ENCODE measurements at places on chromosomes 4 and X. TPM values are rescaled to one million over a fixed set of nuclear protein-coding genes. Genes with fewer than 3 reads are reported as not detected.

The FGD1 gene
- not detected for total RNA-seq

The ZFP42 gene
- total RNA-seq: not detected

The GLRB gene
- not detected for total RNA-seq

The FGG gene
- total RNA-seq: not detected

The FHIP1A gene
- total RNA-seq: not detected

The ALAS2 gene
- total RNA-seq: not detected

The SPP1 gene
- 5.4 TPM for total RNA-seq

The CXCL6 gene
- not detected for total RNA-seq

The DGAT2L6 gene
- total RNA-seq: not detected

The RADX gene
- 8.0 TPM for total RNA-seq

The AFM gene
- not detected for total RNA-seq

The ZNF157 gene
- total RNA-seq: 0.25 TPM

The PRSS12 gene
- not detected for total RNA-seq

The NKX6-1 gene
- total RNA-seq: not detected

The ADH1C gene
- total RNA-seq: not detected

The GABRB1 gene
- not detected for total RNA-seq

The PHOX2B gene
- not detected for total RNA-seq

The STARD8 gene
- total RNA-seq: 2.8 TPM

The SSX1 gene
- not detected for total RNA-seq

The PRPS1 gene
- 64.6 TPM for total RNA-seq

The OPRPN gene
- total RNA-seq: not detected

The C4orf54 gene
- not detected for total RNA-seq

The LONRF3 gene
- not detected for total RNA-seq

The HSPA4L gene
- 0.80 TPM for total RNA-seq

The FAM13A gene
- 8.6 TPM for total RNA-seq

The KCND1 gene
- total RNA-seq: 4.0 TPM

The PF4V1 gene
- total RNA-seq: not detected

The RPS6KA6 gene
- total RNA-seq: 0.05 TPM

The CAPN6 gene
- not detected for total RNA-seq

The SMR3B gene
- total RNA-seq: not detected

The RNF175 gene
- total RNA-seq: not detected

The EDNRA gene
- not detected for total RNA-seq

The CORIN gene
- total RNA-seq: not detected

The MAGEC3 gene
- not detected for total RNA-seq

All from T-helper 2 cell treated with Interferon-gamma antibody and Interleukin-4, amounts not matched to agents 100 ng/mL and 5 ng/mL, for 36 hours (primary cell).